ENCODE measurements at places on chromosomes 2 and 18.

- DNase-seq: no peak
Observed at GRCh38 chr18:78408623-78409022, 571.0 kb upstream of the SALL3 start.

DNA sequence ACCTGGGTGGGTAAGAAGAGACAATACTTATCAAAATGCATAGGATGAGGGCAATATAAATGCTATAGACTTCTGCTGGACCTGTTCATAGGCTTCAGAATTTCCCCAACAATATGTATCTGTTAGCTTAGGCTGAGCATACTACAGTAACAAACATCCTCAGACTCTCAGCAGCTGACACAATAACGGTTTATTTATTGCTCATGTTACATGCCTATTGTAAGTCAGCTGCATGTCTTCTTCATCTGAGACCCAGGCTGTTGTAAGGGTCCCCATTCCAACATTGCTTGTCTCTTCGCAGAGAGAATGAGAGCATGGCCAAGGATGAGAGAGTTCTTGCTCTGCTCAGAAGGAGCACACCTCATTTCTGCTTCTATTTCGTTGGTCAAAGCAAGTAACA, 150.7 kb downstream of the TMEM200C start:
- DNase-seq: no peak

DNA sequence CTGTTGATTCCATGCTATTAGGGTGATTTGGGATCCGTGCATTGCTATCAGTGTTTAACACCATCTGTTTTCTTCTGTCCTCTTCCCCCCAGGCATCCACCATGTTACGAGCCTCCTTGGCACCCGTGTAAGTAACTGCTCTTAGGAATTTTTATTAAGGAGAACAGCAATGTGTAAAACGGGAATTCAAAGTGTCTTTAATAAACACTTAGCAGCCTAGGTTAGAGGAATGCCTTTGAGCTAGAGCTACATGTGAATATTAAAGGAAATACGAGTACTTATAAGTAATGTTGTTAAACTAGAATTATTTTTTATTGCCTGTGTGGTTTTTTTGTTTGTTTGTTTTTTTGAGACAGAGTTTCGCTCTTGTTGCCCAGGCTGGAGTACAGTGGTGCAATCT, 58.1 kb downstream of the ARMC9 start:
- DNase-seq: no peak

DNA sequence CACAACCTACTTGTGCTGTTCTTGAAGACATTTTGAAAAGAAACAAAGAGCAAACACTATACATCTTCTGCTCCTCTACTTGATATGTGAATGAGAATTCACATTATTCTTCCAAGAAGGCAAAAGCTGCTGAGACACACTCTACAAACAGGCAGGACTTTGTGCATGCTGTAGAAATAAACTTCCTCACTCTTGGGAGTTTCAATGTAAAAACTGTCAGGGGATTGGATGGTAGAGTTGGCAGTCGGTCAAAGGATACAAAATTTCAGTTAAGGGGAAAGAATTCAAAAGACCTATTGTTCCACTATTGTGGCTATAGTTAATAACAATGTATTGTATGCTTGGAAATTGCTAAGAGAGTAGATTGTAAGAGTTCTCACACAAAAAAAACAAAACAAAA, 196.3 kb downstream of the MC4R start:
- no peak for DNase-seq

GRCh38 chr2:229196448-229196847, 74.6 kb downstream of the PID1 start:
- no peak for DNase-seq

DNA sequence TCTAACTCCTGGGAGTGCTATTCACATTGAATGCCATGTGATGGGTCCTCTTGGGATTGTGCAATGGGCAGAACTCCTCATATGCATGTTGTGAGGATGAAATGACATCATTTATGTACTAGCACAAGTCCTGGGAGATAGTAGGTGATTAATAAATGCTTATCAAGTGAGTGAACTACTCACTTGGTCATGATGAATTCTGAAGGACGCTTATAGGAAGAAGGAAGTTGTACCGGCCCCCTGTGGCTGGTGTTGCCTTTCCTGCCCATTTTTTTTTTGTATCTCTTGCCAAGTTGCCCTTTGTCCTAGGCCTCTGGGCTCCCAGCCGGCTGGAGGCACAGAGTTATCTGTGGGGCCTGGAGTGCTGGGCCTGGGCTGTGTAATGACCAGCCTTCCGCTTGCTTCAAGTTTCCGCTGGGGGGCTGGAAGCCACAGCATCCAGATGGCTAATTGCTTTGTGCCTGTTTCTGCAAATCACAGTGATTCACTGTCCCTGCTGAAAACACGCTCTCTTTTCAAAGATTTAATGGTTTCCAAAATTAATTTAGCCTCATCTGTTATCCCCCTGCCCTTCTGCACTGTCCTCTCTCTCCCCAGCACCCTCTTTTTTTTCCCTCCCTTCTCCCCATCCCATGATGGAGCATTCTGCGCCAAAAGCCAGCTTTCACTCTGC, 33.7 kb upstream of the MRPL33 start:
- DNase-seq: no peak

GRCh38 chr18:39870591-39870990, 2084.4 kb upstream of the PIK3C3 start:
- no peak for DNase-seq

DNA sequence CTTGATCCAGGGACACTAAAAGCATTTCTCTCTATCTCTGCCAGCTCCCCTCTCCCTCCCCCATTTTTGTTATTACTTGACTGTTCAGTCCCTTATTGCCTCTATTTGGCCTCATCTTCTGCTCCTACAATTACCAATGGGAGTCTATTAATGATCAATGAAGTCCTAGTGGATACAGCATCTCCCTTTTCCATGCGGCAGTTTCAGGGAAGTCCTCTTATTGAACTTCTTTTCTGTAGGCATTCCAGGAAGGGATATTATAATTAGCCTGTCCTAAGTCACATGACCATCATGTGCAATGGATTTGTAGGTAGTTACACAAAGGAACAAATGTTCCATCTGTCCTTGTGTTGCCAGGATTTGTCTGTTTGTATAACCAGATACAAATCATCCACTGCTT, 495.1 kb upstream of the CNTNAP5 start:
- no peak for DNase-seq

- DNase-seq: no peak
Observed at GRCh38 chr2:228164718-228165117, 16.8 kb downstream of the SPHKAP start.

- no peak for DNase-seq
Observed at GRCh38 chr2:151063271-151063670, 198.4 kb downstream of the RBM43 start.

- DNase-seq: no peak
Observed at GRCh38 chr2:136207030-136207623, 89.2 kb upstream of the CXCR4 start.

All from GM19239 (cell line).